ENCODE measurements at places on chromosomes 2 and 18.

DNA sequence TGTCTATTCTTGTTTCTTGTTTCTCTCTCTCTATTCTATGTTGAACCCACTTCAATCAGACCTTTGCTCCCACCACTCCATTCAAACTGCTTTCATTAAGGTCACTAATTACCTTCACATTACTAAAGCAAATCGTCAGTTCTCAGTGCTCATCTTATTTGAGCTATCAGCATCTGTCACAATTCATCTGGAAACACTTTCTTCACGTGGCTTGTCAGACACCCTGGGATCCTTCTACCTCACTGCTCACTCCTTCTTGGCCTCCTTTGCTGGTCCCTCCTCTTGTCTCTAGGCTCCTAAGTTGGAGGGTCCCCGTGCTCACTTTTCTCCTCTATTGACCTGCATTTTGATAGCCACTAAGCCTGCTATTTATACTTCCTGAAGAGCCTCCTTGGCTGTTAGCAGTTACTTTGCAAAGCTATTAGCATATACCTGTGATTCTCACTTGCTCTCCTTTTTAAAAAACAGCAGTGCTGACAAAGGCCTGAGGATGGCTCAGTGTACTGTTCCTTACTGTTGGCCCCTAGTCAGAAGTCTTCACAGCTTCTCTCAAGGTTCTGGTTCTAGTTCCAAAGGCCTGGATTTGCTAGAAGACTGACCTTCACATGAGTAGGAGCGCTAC is 80.2 kb downstream of the PLEKHM3 start:
- no peak for DNase-seq

- no peak for DNase-seq
These were observed 1407.0 kb upstream of the CELF4 start for GRCh38 chr18:38972571-38972970.

- no peak for DNase-seq
These were observed 47.4 kb downstream of the VIT start for GRCh38 chr2:36743954-36744353.

DNA sequence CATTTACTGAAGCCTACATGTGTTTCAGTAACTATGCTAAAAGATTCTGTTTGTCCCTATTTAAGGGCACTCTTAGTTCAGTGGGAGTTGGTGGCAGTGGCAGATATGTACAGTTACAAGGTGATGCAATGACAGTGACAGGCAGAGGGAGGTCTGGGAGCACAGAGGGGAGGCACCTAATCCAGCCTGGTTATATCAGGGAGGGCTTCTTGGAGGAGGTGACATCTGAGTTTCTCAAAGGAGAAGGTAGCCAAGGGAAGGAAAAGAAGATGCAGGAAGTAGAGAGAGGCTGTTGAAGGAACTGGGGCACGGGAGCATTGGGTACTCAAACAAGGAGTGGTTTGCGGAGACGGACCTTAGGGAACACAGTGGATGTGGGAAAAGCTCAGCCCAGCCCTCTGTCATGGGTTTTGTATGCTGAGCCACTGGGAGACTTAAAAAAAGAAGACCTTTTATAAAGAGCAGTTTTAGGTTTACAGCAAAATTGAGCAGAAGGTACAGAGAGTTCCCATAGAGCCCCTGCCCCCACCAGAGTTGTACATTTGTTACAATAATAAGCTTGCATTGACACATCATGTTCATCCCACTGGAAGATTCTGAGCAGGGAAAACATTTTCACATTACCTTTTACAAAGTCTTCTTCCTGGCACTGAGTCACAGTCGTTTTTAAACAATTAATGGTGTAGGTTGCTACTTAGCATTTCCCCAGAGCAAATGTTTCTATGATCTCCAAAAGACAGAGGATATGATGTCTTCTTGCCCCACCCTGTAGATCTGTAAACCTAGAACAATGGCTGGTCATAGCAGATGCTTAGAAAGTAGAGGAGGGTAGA is 83.0 kb upstream of the TAF1B start:
- no peak for DNase-seq

DNA sequence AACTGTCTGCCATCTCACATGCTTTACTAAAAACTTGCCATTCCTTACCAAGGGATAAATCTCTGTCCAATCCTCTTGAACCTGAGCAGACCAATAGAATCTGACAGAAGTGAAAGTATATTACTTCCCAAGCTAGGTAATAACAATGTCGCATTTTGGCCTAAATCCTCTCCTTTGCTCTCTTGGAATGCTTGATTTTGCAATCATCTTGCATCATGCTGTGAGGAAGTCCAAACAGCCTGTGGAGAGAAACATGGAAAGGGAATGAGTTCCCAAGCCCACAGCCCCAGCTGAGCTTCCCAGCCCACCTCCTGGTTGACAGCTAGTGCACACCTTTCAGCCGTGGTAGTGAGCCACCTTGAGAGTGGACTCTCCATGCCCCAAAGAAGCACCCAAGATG is 540.6 kb downstream of the STK39 start:
- no peak for DNase-seq

GRCh38 chr2:168180483-168180882 is 66.9 kb downstream of the STK39 start:
- DNase-seq = no peak

- DNase-seq = no peak
These were observed 414.9 kb downstream of the CDH2 start for GRCh38 chr18:27762054-27762453.
